Stimulated activated CD4-positive, alpha-beta T cell treated with anti-CD3 and anti-CD28 coated beads, TNF-alpha, amount 100 ng/mL, for 24 hours (primary cell): ENCODE measurements at places on chromosomes 3 and 15.

- no peak for DNase-seq
Measured at GRCh38 chr15:65404186-65404872, 18.4 kb downstream of the IGDCC4 start.

DNA sequence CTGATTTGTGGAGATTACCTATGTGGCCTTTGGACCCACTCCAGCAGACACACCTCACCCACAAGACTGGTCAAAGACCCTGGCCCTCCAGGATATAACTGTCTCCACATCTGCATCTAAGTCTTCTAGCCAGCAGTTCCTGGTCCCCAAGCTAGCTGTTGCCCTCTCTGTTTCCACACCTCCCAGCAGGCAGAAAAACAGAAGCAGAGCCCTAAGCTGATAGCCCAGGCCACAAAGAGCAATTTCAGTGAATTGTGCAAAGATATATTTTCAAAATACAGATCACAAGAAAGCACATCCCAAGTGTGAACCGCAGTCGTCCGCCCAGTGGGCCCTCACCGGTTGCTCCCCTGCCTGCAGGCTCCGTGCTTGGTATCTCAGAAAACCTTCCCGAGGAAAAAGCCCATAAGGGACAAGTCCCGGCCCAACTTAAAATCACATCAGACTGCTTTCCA is 2.6 kb downstream of the TNIK start:
- no peak for DNase-seq

- no peak for DNase-seq
Measured at GRCh38 chr3:13590841-13591520, 42.1 kb downstream of the FBLN2 start.

DNA sequence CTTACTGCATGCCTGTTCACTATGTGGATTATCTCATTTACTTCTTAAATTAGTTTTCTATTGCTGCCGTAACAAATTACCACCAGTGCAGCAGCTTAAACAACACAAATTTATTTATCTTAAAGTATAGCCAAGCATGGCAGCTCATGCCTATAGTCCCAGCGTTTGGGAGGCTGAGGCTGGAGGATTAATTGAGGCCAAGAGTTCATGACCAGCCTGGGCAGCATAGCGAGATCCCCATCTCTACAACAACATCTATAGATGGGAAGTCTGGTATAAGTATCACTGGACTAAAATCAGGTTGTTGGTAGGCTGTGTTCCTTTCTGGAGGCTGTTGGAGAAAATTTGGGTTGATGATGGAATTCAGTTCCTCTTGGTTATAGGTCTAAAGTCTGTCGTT is 5.1 kb downstream of the SLC2A2 start:
- no peak for DNase-seq

- DNase-seq: no peak
Measured at GRCh38 chr3:31436830-31437229, 95.9 kb upstream of the STT3B start.

DNA sequence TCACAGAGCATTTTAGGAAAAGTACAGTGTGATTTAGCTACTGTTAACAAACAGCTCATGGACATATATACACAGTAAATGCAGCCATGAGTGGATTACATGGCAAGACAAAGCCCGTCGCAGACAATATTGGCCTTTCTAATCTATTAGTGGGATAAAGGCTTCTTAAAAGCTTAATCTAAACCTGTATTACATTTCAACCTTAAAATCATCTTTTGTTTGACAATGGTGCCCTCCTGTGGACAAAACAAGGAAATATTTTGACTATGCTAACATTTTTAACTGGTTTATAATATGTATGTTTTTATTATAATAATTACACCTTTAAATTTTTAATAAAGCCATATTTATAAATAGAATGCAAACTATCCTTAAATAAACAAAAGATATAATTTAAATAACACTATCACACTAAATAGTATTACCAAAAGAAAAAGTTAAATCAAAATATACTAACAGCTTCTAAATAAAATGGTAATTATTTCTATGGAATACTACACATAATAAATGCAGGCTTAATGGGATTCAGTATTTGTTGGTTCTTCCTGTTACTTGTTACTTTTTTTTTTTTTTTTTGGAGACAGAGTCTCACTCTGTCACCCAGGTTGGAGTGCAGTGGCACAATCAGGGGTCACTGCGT is 38.6 kb downstream of the TAFA4 start:
- no peak for DNase-seq

DNA sequence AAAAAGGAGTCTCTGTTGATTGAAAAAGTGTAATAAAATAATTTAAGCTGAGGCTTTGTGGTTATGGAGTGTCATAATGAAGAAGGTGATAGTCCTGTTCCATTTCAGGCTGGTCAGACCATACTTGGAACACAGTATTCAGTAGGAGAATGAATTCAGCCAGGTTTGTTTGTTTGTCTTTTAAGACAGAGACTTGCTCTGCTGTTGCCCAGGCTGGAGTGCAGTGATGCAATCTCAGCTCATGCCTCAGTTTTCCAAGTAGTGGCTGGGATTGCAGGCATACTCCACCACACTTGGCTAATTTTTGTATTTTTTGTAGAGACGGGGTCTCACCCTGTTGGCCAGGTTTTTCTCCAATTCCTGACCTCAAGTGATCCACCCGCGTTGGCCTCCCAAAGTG is 33.5 kb downstream of the IQGAP1 start:
- no peak for DNase-seq

- DNase-seq: no peak
Measured at GRCh38 chr3:106160396-106160795, 291.6 kb upstream of the CBLB start.

- no peak for DNase-seq
Measured at GRCh38 chr15:34679291-34679690, 75.5 kb downstream of the GJD2 start.

DNA sequence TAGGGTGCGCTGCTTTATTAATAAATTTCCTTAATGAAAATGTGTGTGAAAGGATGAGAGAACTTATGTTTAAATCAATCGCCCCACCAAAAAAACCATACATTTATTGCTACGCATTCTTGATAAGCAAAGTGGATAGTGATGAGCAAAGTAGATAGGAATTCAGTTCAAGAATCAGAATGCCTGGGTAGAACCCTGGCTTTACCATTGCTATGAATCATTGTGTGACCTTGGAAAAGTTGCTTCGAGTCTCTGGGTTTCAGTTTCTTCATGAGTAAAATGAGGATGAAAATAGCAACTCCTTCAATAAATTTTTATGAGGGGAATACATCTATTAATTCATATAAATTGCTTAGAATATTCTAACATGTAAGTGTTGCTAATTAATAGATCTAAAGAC is 2.6 kb upstream of the ALCAM start:
- DNase-seq: no peak

DNA sequence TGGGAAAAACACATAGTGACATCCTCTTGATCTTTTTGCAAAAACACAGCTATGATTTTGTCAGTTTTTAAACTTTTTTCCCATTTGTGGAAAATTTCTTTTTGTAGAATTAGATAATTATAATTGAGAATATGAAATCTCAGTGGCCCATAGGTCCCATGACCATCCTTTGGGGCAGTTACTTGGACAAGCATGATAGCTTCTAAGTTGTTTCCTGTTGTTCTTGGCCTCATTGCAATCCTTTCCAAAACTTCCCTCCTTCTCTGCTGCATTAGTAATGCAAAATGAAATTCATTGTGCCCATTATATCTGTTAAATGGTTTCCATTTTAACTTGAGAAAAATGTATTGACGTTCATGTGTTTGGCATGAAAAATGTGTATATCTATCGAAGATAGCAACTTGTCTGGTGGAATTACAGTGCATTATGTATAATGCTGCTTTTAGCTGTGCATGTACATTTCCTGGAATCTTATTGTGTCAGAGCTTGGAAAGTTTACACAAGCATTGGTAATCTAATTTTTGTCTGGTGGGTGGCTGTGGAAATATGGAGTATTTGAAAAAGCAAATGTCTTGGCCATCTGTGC is 70.0 kb downstream of the MDFIC2 start:
- no peak for DNase-seq

DNA sequence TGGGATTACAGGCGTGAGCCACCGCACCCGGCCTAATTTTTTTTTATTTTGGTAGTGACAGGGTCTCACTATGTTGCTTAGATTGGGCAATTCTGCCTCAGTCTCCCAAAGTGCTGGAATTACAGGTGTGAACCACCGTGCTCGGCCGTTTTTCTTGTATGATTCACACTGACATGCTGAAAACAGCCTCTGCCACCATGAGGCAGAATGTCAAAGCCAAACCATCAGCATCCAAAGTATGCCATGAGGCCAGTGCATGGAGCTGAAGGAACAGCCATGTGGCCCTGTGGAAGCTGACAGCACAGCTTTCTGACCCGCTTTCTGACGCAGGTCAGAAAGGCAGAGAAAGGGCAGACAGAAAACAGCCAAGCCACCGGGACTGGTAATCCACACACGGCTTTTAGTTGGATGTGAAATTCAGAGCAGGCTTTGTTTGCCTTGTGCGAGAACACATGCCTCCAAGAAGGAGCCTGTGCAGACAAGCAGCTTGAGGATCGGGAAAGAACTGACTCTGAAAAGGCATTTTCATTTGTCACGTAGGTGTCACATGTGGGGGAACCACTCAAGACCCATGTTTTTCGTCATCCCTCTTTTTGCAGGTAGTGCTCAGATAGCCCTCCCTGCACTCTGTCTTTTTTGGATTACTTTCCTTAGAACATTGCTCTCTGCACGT is 25.1 kb downstream of the XYLB start:
- no peak for DNase-seq

- no peak for DNase-seq
Measured at GRCh38 chr3:133301194-133301593, 98.7 kb upstream of the BFSP2 start.

GRCh38 chr3:13709706-13710105 is 160.8 kb downstream of the FBLN2 start:
- DNase-seq: no peak

- DNase-seq: no peak
Measured at GRCh38 chr3:154851644-154852043, 228.5 kb upstream of the MME start.

- no peak for DNase-seq
Measured at GRCh38 chr15:78879517-78880241, 7.0 kb downstream of the MORF4L1 start.

- DNase-seq: no peak
Measured at GRCh38 chr15:68295014-68295805, 17.7 kb downstream of the FEM1B start.

DNA sequence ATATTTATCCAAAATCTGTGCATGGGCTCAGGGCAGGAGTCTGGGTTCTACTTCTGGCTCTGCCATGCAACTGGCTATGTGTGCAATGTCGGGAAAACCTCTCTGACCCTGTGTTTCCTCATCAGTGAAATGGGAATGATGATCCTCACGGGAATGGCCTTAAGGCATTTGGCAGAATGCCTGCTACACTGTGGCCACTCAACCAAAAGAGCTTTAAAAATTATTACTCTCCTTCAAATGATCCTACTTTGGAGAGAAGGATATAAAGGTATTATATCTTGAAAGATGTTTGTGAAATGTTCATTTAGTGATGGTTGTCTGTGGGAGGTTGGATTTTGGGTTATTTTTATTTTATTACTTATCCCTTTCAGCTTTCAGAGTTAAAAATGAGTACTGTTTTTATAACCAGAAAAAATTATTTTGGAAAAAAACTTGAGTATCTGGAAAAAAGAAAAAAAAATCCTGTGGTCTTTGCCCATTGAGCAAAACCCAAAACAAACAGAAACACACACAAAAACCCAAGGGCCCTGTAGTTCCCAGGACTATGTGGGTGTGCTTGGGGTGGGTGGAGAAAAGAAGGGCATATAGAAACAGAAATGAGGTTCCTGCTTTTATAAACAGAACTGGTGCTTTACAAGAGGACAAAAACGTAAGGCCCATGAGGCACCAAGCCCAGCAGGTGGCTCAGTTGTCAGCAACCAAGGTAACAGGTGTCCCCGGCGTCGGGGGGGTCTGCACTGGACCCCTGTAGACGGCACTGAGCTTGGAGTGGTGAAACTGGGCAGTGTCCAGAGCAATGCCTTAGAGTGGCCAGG is 22.0 kb downstream of the RGMA start:
- no peak for DNase-seq

DNA sequence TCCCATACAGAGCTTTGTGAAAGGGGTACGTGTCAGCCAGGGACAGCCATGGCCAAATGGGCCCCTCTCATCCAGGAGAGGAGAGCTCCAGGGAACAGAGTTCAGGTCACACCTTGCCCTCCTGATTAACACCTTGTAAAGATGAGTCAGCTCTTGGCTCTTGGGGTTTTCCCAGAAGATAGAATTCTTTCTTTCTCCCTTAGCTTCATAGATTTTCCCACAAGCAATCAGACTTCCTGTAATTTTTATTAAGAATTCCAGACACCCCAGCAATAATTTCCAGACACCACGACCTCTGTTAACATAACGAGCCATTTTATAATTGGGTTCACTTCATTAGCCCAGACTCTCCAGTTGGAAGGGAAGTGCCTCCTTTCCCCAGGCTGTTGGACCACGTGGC is 86.4 kb downstream of the LRTM1 start:
- DNase-seq: no peak

DNA sequence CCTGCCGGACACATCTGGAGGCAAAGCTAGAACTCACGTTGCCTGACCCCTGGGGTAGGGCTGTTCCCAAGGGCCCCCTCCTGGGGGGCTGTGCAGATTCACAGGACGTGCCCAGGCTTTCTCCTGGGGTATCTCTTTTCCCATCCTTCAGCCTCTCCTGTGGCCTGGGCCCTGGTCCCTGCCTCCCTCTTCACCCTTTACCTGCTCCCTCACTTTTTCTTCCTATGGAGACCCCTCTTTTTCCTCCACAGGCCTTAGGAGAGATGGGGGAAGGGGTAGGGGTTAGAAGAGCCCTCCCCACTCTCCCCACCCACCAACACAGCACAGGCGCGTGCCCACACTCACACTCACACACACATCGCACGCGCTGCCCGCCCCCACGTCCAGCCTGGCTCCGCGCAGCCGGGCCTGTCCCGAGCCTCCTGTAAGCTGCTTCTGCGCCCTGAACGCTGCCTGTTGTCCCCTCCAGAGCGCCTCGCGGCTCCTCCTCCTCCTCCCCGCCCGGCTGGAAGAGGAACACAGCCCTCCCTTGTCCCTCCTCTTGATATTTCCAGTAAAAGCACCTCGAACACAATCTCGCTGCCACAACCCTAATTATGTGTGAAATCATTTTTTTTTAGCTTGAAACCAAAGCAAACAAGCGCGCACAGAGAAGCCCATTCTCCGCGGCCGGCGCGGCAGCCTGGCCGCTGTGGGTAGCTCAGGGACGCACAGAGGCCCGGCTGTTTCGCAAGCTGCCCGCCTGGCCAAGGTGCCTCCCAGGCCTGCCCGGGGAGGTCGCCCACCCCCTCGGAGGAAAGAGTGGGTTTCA is 33.9 kb upstream of the ACAN start:
- DNase-seq: no peak

GRCh38 chr15:95498961-95499360 is 831.5 kb upstream of the NR2F2 start:
- DNase-seq: no peak

DNA sequence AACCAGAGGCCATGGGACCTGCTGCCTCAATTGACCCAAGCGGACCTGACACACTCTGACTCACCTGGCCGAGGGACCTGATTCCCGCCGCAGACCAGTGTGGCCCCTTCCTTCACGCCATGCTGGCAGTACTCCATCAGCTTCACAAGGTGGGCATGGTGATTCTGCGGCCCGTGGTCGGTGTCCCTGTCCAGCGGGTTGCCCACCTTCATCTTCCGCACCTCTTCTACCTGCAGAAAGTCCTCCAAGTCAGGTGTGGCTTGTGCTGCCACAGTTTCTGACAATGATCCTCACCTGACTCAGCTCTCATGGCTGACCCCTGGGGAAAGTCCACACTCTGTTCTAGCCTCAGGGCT is 25.9 kb upstream of the SLC41A3 start:
- DNase-seq: no peak

- no peak for DNase-seq
Measured at GRCh38 chr15:45288947-45289346, 36.9 kb downstream of the SLC28A2 start.

GRCh38 chr3:12812812-12813211 is 16.3 kb downstream of the CAND2 start:
- DNase-seq: no peak
